ENCODE measurements at places on chromosomes 16 and 17.

DNA sequence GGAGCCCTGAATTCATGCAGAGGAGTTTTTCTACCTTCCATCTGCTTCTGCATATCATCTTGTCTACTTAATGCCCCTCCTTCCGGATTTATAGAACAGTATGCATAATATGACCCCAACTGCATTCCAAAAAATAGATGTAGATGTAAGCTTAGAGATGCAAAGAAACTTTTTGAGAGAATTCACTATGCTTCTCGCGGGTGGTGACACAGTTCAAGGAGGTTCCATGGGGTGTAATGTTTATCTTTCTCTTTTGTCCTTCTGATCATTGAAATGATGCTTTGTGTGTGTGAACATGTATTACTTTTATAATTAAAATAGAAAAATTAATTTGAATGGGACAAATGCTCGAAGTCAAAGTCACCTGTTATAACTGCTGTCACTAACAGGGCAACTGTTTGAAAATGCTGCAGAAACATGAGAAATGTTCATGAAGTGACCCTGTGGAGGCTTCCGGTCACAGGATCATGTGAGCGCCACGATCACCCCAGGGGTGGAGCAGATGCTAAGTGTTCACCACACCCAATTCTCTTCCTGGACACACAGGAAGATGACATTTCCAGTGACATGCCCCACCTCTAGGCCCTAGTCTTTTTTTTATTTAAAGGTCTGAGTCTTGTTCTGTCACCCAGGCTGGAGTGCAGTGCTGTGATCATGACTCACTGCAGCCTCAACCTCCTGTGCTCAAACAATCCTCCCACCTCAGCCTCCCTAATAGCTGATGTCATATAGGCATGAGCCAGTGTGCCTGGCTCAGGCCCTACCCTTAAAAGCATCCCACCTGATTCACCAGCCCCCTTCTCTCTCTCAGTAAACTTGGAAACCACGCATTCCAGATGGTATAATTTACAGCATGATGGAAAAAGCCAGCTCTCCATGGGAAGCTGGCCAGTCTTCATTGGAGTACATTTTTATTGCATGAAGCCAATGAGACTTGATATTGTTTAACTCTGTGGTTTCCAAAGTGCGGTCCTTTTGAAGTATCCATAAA lies 21.0 kb upstream of the AGRP start:
- peak; percentile 72 for DNase-seq

- DNase-seq: peak; percentile 46
These were observed 957 bp downstream of the OXLD1 start for GRCh38 chr17:81665205-81666091.

- DNase-seq: no peak
These were observed 92.0 kb downstream of the PRKCB start for GRCh38 chr16:23927796-23928195.

DNA sequence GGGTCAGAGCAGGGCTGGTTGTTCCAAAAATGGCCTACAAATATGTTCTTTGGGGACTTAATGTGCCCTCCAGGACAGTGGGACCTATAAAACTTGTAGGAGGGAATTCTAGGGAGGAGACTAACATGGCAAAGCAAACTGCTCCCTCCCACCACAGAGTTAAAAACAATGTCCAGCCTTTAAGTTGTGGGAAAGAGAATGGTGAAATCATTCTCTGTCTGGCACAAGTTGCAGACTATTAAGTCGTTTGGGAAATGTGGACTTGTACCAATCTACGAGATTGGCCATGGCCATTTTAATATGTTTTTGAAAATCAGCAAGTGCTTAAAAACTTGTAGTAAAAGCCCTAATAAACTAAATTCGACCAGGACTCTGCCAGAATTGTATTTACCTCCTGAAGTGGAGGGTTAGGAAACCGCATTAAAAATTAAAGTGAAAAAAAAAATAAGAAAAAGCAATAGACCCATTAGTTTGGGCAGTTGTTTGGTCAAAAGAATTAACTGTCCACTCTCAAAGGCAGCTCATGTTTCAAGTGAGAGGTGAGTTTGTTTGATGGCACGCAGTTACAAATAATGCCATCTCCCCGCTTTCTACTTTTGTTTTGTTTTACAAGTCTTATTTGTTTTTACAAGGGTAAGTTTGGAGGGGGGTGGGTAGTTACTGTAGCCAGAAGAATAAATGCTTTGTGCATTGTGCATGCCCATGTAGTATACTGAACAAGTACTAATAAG lies 32.4 kb downstream of the ANKFN1 start:
- DNase-seq: no peak

DNA sequence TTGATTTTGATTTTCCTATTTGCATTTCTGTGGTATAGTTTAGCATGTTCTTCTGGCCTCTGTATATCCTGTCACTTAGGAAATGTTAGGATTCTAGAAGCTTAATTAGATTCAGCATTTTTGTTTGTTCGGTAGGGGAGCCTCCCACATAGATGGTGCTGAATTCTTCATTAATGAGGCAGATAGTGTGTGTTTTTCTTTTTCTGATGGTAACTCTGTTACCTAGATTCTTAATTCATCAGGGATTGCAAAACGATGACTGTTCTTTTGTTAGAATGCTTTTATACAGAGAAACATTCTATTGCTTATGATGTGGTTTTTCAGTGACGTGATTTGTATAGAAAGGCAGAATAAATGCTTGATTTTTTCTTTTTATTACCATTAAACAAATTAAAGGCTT lies 19.0 kb downstream of the BANP start:
- DNase-seq: no peak

DNA sequence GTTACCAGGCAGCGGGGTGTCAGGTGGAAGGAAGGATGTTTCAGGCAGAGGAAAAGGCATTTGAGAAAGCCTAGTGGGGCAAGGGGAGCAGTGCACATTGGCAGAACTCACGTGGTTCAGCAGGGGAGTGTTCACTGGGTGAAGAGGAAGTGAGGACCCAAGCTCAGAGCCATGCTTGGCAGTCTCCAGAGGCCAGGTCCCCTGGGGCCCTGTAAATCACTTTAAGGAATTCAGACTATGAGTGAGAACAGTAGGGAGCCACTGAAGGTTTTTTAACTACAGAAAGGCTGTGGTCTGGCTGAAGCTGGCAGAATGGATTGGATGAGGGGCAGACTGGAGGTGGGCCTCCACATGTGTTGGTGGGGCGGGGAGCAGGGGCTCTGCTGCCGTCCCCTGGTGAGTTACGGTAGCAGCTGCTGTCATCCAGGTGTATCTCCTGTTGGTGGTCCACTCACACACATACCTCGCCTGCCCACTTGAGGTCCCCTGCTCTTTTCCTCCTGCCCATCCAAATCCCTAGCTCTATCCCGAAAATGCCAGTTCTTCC lies 5.1 kb downstream of the CLEC16A start:
- peak; percentile 51 for DNase-seq

DNA sequence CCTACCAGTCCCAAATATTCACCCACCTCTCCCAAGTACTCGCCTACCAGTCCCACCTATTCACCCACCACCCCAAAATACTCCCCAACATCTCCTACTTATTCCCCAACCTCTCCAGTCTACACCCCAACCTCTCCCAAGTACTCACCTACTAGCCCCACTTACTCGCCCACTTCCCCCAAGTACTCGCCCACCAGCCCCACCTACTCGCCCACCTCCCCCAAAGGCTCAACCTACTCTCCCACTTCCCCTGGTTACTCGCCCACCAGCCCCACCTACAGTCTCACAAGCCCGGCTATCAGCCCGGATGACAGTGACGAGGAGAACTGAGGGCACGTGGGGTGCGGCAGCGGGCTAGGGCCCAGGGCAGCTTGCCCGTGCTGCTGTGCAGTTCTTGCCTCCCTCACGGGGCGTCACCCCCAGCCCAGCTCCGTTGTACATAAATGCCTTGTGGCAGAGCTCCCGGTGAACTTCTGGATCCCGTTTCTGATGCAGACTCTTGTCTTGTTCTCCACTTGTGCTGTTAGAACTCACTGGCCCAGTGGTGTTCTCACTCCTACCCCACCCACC lies 29.8 kb downstream of the POLR2A start:
- no peak for DNase-seq

- no peak for DNase-seq
These were observed 69.5 kb upstream of the NOL11 start for GRCh38 chr17:67648032-67648905.

- DNase-seq: no peak
These were observed 287.6 kb downstream of the MAP2K6 start for GRCh38 chr17:69702078-69702477.

- no peak for DNase-seq
These were observed 30.7 kb upstream of the RNPS1 start for GRCh38 chr16:2298621-2299020.

GRCh38 chr16:11619327-11619851 lies 32.7 kb upstream of the LITAF start:
- peak; percentile 55 for DNase-seq

DNA sequence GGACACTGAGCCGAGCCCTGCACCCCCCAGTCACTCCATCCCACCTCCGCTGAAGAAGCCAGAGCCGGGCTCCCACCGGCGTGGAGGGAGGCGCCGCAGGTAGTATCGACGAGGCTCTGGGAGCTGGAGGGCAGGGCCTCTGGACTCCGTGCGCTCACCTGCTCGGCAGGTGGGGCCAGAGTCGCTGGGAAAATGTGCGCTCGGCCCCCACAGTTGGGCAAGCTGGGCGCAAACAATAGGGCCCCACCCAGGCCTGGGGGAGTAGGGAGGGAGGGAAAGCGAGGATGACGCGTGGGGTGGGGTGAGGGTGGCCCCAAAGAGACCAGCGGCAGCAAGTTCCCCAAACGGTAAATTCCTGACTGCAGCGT lies 668 bp downstream of the JUP start:
- no peak for DNase-seq

GRCh38 chr17:80751070-80751945 lies 206.7 kb downstream of the RPTOR start:
- no peak for DNase-seq

DNA sequence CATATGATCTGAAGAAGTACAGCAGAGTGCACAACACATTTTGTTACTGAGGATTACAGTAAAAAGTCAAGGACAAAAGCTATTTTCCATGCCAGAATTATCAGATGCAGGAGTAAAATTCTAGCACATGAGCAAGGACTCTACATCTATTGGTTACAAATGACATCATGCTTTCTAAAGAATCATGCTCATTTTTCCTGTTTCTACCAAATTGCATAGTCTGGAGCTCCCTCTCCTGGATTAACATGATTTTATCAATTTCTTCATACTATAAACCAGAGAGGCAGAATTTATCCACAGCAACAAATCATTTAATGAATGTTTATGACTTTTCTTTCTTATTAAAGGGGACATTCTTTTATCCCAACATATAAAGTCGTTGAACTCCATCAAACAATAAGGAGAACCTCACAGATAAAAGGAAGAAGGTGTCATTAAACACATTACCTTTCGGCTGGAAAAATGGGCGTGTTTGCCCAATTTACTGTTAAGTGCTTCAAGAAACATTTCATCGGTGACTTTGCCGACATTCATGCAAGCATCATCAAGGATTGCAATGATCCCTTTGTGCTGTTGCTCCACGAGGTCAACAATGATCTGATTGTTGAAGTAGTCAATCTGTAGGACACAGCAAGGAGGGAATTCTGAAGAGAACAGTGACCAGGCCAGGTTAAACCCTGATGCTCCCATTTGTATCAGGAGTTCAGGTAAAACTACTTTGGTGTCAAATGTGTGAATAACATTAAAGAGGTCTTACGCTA lies 121.7 kb downstream of the MYO1D start:
- peak; percentile 63 for DNase-seq
